ENCODE measurements at places on chromosomes 2 and 18.

- no peak for DNase-seq
Measured at GRCh38 chr2:120959426-120959825, 223.8 kb downstream of the GLI2 start.

DNA sequence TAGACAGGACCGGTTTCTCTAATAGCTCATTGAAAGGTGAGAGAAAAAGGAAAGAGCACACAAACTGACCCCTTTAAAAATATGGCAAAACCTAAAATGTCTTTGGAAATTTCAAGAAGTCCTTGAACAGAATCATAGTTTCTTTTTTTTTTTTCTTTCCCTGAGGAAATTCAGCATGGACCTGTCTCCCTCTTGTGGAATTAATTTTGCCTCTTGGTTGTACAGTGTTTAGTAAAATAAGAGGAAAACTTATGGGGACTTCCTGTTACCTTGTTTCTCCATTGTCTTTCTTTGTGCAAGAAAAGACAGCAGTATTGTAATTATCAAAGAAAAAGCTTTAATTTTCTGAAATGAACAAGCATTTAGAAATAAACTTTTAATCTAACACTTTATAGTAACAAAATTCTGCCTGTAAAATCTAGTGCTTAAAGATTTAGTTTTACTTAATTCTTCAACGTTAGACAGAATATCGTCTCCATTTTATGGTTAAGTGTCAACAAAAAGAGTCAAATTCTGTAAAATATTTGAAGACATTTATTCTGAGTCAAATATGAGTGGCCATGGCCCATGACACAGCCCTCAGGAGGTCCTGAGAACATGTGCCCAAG, 176.3 kb upstream of the NABP1 start:
- peak; percentile 1 for DNase-seq

- DNase-seq = no peak
Measured at GRCh38 chr2:1224901-1225300, 188.4 kb upstream of the TPO start.

GRCh38 chr18:22538426-22538825, 120.7 kb upstream of the CTAGE1 start:
- DNase-seq = no peak

DNA sequence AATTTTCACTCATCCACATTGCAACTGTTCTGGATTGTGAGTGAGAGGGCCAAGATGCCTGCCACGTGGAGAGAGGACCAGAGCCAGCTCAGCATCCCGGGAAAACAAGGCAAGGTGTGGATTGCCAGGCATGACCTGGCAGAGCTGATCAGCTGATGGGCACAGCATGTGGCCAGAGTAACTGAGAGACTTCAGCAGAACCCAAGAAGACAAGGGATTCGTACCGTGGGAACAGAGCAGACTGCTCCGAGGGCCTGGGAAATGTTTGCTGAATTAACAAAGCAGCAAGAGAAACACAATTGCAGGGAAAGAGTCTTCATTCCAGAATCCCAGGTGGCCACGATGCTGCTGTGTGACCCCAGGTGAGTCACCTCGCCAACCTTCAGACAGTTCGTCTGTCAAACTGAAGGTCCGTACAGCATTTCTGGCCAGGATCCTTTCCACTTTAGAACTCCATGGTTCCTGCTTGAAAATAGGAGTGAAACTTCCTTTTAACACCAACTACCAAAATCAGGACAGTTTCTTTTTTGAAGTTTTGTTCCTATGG, 26.3 kb upstream of the POMC start:
- DNase-seq = no peak

GRCh38 chr2:235727174-235727573, 233.3 kb downstream of the AGAP1 start:
- DNase-seq = no peak

DNA sequence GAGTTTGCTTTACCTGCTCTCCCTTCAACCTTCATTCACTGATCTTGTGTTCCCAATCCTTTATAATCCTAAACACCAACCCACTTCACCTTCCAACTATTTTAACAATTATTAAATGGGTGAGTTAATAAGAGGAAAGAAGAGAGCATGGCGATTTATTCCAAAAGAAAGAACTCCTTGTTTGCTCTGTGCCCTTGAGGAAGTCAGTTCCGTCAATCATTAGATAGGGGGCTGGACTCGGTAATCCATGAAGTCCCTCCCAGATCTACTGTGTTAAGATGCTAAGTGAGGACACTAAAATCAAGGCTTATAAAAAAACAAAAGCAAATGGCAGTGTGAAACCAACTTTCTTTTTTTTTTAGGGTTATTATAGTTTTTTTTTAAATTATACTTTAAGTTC, 589.9 kb downstream of the XIRP2 start:
- DNase-seq = no peak

- DNase-seq = no peak
Measured at GRCh38 chr18:79902640-79903039, 48.8 kb downstream of the SLC66A2 start.

- no peak for DNase-seq
Measured at GRCh38 chr2:108492364-108492763, 41.9 kb upstream of the LIMS1 start.

- peak; percentile 28 for DNase-seq
Measured at GRCh38 chr2:85769236-85769982, 15.6 kb downstream of the ATOH8 start.

GRCh38 chr2:65015731-65016130, 26.5 kb downstream of the SLC1A4 start:
- DNase-seq = no peak

DNA sequence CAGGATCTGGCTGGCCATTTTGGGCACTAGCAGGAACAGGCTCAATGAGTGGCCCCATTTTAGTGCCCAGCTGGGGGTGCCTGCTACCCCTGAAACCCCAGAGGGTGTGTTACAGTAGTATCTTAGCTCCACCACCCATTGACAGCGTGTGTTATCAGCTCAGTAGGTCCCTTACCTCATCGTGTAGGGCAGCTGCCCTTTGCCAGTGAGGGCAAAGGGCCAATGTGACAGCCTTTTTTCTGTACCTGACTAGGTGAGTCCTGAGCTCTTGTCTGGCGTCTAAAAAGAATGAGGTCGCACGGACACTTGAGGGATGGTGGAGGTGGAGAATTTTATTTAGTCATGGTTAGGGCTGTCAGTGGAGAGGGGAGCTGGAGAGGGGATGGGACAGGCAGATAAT, 462.2 kb downstream of the PIK3C3 start:
- DNase-seq = no peak

DNA sequence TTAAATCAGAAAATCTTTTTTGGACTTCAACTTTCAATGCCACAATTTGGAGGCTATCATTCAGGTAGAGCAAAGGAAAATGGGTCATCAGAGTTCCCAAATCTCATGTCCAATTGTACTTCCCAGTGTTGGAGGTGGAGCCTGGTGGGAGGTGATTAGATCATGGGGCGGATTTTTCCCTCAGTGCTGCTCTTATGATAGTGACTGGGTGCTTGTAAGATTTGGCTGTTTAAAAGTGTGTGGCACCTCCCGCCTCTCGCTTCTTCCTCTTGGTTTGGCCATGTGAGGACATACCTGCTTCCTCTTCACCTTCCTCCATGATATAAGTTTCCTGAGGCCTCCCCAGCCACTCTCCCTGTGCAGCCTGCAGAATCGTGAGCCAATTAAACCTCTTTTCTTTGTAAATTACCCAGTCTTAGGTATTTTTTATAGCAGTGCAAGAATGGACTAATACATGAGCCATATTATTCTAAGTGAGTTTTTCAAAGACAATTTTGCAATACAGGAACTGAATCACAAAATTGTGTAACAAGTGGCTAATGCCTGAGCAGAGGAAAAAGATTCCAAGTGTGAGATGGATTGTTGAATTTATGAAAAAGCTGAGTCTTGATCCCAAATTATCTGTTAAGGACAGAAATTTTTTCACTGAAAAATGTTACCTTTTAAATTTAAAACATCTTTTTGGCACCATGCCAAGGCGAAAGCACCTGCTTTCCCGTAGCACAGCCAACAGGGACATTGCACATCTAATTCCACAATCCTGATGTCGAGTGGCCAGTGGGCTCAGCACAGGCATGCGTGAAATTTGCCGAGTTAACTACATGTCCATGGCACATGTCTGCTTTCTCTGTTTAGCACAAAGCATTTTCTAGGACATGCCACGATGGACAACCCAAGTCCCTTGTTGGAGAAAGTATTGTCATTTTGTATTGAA, 150.9 kb downstream of the COL6A3 start:
- no peak for DNase-seq

GRCh38 chr2:43610361-43610760, 14.5 kb upstream of the THADA start:
- no peak for DNase-seq
